ENCODE measurements at places on chromosomes 13 and 19. TPM values are rescaled to one million over a fixed set of nuclear protein-coding genes. Genes with fewer than 3 reads are reported as not detected.

DNA sequence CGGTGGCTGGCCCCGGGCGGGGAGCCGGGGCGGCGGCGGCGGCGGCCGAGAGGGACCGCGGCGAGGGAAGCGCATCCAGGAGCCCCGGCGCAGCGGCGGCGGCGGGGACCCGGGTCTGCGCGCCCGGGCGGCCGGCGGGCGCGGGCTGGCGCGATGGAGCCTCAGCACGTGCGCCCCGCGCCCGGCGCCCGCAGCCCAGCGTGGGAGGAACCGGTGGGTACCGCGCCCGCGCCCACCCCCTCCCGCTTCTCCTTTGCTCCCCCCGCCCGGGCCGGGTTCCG lies 7.8 kb upstream of the DGKH start:
- DNase-seq = no peak

DNA sequence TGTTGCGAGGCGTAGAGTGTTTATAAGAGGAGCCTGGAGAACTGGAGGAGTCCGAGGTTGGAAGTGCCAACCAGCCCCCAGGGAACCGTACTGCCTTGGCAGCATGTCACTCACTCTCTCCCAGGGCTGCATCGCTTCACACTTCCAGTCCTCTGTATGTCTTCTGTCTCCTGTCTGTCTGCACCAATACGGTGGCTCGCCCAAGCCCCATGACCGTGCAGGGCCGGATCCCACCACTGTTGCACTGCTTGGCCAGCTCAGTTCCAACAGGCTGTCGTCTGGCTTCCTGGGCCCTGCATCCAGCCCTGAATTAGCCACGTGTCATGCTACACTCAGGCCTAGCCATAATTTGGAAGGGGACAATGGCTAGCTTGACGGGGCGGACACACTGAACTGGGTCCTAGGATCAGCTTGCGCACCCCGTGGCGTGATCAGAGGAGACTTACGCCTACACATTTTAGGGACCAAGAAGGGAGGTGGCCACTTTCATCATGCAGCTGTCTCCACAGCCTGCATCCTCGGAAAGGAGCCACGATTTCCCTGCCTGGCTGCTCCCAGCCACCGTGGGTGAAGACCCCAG lies 147.1 kb downstream of the URI1 start:
- DNase-seq = no peak

- DNase-seq = no peak
These were observed 115.6 kb downstream of the RAB20 start for GRCh38 chr13:110445722-110446574.

- no peak for DNase-seq
These were observed 1679.1 kb upstream of the PCDH20 start for GRCh38 chr13:63094717-63095116.

DNA sequence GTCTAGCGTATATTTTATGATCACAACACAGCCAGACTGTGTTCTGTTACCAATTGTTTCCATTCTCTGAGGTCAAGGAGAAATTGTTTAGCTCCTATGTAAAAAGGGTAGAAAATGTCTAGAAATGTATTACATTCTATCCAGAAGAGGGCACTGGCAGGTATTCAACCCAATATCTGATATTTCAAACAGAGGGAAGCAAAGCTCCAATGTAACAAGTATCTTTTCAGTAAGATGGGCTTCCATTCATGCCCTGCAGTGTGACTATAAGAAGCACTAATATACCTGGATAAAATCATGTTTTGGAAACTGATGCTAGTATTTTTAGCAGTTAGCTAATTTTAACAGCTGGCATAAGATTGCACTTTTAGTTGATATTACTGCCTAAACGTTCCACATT lies 312.7 kb downstream of the FGF14 start:
- no peak for DNase-seq

- DNase-seq = no peak
These were observed 3.0 kb upstream of the PLEKHF1 start for GRCh38 chr19:29662278-29662603.

DNA sequence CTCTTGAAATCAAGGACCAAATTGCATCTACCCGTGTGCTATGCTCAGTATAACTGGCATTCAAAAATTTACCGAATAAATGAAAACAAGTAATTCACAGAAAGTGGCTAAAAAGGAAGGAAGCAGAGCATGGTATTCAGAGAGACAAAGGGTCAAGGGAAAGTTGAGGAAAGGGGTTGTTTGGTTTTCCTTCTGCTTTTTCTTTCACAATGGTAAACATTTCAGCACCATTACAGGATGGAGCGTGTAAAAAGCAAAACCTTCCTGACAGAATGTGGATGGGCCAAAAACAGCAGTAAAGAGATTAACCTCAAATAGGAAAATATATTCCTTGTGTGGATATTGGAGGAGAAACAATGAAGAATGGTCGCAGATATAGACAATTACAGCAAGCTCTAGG lies 14.8 kb downstream of the DIAPH3 start:
- no peak for DNase-seq

DNA sequence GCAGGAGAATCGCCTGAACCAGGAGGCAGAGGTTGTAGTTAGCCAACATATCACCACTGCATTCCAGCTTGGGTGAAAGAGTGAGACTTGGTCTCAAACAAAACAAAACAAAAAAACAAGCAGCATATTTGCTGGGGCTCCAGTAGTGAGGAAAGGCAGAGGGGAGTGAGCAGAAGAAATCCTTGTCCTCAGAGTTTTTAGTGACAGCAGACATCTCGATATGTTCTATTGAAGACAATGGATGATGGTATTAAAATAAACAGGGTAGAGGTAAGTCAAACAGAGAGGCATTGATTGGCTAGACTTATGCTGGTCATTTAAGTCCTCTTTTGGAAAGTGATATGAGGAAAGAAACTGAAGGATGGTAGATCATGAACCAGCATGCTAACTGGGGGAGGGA lies 19.0 kb downstream of the NLRP7 start:
- no peak for DNase-seq

- no peak for DNase-seq
These were observed 15.8 kb upstream of the ALOX5AP start for GRCh38 chr13:30719525-30719914.

DNA sequence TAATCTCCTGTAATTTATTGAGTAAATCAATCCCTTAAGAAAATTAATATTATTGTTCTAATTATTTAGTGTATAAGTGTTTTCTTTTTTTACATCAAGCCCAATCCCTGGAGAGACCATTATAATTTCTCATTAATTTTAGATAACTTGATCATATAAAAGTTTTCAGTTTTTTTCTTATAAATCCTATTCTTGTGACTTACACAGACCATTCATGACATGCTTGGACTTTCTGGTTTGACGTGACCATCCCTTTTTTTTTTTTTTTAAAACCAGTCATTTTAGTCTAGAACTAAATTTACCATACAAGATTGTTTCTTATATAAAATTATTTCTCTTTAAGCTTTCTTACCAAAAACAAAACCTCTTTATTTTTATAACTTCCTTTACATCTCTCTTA lies 5.4 kb upstream of the MTRF1 start:
- no peak for DNase-seq

DNA sequence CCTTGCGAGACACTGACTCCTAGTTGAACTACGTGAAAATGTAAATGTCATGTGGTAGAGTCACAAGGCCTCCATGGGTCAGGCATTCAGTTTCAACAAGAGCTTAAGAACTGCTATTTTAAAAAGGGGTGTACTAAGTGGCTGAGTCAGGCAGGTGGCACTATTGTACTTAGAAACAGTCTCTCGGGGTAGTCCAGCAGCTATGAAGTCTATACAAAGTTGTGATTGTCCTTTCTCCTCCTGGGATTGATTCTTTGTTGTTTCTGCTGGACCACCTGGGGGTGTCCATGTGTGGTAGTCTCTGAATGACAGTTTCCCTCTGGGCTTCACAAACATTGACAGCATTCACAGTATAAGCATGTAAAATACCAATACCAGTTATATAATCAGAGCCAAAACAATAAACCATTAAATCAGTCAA lies 33.0 kb downstream of the UGGT2 start:
- DNase-seq = no peak

DNA sequence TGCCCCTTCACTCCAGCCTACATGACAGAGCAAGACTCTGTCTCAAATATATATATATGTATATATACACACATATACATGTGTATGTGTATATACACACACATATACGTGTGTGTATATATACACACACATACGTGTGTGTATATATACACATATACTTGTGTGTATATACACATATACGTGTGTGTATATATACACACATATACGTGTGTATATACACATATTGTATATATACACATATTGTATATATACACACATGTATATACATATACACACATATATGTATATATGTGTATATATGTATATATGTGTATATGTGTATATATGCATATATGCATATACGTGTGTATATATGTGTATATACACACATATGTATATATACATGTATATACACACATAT lies 173.3 kb downstream of the GPC5 start:
- no peak for DNase-seq

- DNase-seq = no peak
These were observed 24.4 kb downstream of the ELF1 start for GRCh38 chr13:40994581-40995230.

DNA sequence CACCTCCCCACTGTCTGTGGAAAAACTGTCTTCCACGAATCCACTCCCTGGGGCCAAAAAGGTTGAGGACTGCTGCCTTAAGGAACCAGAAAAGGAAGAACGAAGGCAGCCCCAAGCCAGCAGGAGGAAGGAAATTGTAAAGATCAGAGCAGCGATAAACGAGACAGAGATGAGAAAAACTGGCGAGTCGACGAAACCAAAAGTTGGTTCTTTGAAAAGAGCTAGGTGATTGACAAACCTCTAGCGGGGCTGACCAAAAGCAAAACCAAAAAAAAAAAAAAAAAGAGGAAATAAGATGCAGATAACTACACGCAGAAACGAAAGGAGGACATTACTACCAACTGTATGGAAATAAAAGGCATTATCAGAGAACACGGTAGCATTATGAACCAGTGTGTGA lies 76.9 kb downstream of the GADD45B start:
- DNase-seq = peak; percentile 27

DNA sequence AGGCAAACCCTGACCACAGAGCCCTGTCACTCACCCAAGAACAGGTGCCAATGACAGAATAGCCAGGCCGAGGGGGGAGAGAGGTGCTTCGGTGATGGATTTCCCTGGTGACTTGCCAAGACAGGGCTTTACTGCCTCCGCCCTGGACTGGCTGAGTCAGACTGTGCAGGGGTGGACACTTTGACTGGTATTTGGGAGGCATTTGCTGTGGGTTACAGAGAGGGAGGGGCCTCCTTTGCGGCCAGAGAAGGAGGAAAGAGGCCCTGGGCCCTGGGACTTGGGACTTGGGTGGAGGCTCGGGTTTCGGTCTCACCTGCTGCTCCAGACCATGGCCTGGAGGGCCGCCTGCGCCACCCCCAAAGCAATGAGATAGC lies 4.6 kb upstream of the EPS8L1 start:
- DNase-seq = no peak

DNA sequence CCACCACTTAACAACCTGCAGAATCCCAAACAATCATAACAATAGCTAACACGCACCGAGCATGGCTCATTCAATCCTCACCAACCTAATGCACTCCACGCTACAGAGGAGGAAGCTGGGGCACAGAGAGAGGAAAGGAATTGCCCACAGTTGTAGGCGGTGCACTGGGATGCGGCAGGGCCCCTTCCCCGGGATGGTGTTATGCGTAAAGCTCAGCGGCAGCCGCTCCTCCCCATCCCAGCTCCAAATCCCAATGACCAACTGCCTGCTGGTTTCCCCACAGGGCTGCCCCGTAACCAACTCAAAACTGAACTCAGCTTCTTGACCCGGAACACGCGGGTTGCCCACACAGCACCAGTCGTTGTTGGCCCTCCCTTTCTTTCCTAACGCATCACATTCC lies 42.2 kb downstream of the SERP2 start:
- DNase-seq = no peak

GRCh38 chr13:98310485-98311199 lies 133.6 kb upstream of the RNF113B start:
- no peak for DNase-seq

DNA sequence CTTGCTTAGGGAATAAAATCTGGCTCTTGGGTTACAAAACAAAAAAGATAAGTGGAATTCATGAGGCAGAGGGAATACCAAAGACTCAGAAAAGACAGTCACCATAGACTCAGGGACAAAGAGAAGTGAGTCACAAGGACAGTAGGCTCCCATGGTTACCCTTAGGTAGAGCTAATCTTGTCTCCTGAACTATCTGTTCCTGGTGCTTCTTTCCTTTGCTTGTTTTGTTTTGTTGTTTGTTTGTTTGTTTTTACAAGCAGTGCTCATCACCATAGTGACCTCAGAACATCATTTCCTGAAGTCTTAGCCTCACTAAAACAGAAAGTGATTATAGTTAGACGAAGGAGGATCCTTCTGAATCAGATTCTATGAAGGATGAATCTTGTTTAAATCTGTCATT lies 142.3 kb upstream of the SOX21 start:
- DNase-seq = no peak

GRCh38 chr19:29510701-29511265 lies 15.0 kb upstream of the VSTM2B start:
- DNase-seq = no peak

GRCh38 chr13:21930536-21930935 lies 259.7 kb downstream of the FGF9 start:
- DNase-seq = no peak

DNA sequence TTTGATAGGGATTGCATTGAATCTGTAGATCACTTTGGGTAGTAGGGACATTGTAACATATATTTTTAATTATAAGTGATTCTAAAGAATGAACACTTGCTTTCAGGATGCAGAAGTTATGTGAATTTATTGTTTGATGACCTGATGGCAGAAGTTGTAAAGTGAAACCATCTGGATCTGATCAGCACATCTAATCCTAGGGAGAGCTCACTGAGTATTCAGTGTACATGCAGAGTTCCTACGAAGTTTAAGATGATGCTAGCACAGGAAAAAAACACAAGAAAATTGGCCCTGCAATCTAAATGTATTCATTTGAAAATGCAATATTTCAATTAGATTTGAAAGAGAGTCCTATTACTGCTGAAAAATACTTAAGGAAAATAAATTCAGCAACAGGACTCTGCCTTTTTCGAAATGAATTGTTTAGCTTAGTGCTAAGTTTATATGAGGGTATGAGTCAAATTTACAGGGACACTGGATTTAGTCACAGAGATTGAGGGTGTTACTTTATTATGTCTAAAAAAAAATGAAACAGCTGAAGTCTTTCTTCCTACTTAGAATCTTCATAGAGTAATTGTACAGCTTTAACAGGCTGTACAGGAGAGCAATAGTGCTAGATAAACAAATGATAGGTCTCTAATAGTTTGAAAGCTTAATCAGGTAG lies 385.7 kb downstream of the DCT start:
- DNase-seq = no peak

TMEM255B gene
- 6.2 TPM for total RNA-seq

ZNF527 gene
- 8.1 TPM for total RNA-seq

ERICH6B gene
- total RNA-seq = not detected

C5AR2 gene
- total RNA-seq = 0.22 TPM

ZNF570 gene
- 7.1 TPM for total RNA-seq

CAPS gene
- 21.6 TPM for total RNA-seq

HIPK4 gene
- total RNA-seq = not detected

TJP3 gene
- total RNA-seq = 0.86 TPM

LILRA2 gene
- total RNA-seq = 0.22 TPM

C19orf85 gene
- not detected for total RNA-seq

TMEM221 gene
- total RNA-seq = not detected

KRTDAP gene
- not detected for total RNA-seq

ADPRHL1 gene
- 0.84 TPM for total RNA-seq
